Activated CD8-positive, alpha-beta T cell treated with anti-CD3 and anti-CD28 coated beads for 36 hours (primary cell): ENCODE measurements at places on chromosomes 1 and 21.
A peak's percentile ranks its signal among the peaks of the same experiment; 100 is the strongest.

- no peak for DNase-seq
These were observed 77.7 kb downstream of the SLC16A1 start for GRCh38 chr1:112878321-112878720.

DNA sequence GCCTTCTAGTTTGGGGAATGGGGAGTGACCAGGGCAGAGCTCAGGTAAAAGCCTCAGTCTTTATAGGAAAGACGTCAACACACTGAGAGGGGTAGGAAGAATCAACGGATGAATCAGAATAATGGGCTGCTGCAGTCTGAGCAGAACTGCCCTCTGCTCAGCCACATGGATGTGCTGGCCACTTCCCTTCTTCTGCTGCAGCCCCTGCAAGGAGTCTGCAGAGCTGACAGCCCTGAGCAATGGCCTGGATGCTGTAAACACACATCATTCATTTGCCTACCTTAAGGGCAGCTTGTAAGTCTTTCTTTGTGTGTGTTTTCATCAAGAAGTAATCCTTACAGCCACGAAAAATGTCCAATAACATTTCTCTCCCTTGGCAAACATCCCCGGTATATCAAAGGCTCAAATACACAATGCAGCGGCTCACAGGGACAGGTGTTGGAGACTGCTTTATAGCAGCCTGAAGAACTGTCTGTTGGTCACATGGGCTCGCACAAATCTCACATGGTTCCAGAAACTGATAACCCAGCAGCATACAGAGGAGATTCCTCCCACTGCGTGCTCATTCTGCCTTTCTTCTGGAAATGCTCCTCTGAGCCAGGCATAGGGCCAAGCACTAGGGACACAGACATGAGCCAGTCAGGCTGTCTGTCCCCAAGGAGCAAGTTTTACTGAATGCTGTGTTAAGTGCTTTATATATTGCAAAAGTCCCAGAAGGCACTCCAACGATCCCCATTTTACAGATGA is 110.1 kb downstream of the HMGB4 start:
- DNase-seq = no peak

DNA sequence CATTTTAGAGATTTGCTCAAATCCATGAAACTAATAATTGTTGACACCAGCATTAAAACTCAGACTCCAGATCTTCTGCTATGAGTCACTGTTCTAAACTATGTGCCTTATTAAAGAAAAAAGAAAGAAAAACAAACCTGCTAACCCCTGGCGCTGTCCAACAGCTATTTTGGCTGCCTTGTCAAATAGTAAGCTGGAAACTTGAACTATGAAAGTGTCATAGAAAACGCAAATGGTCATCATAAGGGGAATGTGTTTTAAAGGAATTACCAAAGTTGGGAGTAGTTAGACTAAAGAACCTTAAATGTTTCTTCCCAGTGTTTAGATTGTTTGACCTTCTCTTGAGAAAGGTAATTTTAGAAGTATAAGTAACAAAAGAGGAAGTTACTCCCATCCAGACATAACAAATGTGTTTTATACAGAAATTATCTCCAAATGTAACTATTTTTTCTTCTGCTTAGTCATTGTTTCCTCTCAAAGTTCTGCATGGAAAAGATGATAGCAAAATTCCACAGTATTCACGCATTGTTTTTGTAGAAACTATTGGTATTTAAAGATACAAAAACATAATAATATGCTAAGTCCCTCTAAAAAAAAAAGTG is 272.4 kb downstream of the TPR start:
- no peak for DNase-seq

DNA sequence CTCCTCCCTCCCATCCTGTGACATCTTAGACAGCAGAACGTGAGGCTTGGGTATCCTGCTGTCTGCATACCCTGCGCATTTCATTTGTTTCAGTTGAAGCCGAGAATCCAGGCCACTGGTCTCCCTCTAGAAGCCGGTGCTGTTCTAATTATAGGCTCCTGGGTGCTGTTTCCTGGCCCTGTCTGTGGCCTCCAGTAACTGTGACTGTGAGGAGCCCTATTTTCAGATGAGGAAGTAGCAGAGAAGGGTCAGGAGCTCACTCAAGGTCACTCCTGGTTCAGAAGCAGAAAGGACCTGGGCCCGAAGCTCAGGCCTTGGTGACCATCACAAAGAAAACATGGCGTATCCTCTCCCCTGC is 24.0 kb downstream of the COQ8A start:
- no peak for DNase-seq

- DNase-seq = no peak
These were observed 12.1 kb downstream of the PGBD2 start for GRCh38 chr1:248918131-248918530.

DNA sequence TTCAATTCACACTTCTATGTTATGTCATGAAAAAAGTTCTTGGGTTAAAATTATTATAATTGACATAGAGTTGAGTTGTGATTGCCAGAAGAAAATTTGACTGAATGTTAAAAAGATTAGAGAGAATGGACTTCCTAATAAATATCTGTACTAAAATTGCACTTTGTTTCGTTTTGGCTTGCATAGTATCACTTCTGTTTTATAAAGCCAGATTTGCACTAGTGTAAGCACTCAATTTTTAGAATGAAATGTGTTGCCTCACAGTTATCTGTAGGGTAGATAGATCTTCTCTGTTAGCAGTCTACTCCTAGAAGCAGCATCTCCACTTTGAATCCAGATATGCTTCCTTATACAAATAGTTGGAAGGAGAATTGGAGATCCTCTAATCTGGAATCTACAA is 95.2 kb upstream of the MPC2 start:
- DNase-seq = no peak

GRCh38 chr1:235625340-235625739 is 24.2 kb downstream of the GNG4 start:
- DNase-seq = no peak

GRCh38 chr1:9833632-9834031 is 9.9 kb upstream of the CLSTN1 start:
- no peak for DNase-seq

GRCh38 chr1:170001266-170001665 is 73.2 kb downstream of the KIFAP3 start:
- no peak for DNase-seq

DNA sequence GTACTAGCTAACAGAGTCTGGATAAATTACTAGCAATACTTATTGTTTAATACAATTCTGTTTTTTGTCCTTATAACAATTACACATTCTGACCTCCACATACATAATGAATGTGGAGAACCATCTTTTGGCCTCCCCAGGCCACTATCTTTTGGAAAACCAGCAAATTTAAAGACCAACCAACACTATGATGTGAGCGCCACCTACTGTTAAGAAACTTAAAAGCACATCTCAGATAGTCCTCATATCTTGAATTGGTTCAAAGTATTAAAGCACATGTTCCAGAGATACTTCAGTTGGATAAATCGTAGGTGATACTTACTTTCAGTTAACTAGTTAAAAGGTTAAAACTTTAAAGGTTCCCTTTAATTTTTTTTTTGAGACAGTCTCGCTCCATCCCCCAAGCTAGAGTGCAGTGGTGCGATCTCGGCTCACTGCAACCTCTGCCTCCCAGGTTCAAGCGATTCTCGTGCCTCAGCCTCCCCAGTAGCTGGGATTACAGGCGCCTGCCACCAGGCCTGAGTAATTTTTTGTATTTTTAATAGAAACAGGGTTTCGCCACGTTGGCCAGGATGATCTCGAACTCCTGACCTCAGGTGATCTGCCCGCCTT is 29.3 kb upstream of the USP1 start:
- DNase-seq = peak; percentile 12

DNA sequence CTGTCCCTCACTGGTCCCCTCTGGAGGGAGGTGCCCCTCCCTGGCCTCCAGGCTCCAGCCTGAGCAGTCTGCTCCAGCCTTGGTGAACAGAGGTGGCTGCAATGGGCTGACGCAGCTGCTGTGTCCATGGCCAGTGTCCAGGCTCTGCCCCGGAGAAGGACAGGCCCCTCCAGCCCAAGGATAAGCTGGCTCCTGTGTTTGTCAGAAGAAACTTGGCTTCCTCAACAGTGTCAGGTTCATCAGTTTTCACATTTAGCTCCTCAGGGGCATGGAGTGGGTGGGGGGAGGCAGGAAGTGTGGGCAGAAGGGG is 402.8 kb downstream of the MATN1 start:
- DNase-seq = no peak

DNA sequence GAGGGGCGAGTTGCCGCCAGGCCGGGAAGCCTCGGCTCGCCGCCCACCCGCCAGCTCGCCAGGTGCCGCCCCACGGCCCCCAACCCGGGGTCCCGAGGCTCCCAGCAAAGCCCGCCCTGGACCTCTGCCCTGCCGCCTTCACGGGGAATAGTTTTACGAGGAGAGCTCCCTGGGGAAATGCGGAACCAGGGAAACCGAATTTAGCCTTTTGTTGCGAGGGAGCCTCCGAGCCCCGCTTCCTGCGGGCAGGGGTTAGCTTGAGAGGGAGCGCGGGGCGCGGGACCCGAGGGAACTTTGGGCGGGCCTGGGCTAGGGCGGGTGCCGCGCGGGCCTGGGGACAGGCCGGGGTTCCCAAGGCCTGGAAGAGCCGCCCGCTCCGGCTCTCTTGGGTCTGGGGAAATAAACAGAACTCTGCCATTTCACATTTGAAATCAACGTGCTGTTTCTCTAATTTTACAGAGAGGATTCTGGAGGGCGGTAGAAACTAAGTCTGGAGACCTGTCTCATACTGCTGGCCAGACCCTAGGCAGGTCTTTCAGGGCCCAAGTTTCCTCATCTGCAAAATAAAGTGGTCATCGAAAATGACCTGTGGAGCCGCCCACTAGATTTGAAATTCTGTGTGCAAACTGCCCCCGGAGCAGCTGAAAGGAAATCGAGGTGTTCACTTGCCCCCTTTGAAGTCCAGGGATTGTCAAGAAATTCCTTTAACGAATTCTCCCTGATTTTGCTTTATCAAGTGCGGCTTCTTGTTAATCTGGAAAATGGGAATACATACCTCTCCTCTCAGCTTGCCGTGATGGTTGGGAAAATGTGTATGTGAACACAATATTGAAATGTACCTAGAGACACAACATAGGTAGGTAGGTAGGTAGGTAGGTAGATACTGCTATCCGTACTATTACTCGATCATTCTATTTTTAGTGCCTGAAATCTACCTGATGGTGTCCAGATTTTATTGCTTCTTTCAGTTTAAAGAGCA is 749 bp upstream of the GLUL start:
- peak; percentile 21 for DNase-seq

DNA sequence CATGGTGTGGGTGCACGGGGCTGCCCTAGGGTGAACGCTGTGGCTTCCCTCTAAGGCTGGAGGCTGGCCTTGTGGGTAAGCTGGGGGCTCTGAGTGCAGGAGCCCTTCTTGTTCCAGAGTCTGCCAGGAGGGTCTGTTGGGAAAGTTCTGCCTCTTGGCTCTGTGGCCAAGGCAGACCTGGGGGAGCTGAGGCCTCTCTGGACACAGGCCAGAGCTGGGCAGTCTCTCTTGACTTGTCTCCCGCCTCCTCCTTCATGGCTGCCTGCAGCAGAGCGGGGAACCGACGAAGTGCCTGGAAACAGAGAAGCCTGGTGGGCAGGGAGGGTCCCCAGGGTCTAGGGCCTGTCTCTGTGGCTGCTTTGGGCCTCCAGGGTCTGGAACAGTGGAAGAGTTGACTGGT is 30.3 kb upstream of the PEX10 start:
- DNase-seq = no peak

GRCh38 chr1:180947901-180948640 is 35.4 kb downstream of the KIAA1614 start:
- no peak for DNase-seq

- DNase-seq = no peak
These were observed 116.5 kb downstream of the RNF220 start for GRCh38 chr1:44521378-44522080.

- DNase-seq = no peak
These were observed 7.4 kb downstream of the GPR137B start for GRCh38 chr1:236149696-236150228.

- no peak for DNase-seq
These were observed 60.1 kb upstream of the KAZN start for GRCh38 chr1:14538335-14538734.

DNA sequence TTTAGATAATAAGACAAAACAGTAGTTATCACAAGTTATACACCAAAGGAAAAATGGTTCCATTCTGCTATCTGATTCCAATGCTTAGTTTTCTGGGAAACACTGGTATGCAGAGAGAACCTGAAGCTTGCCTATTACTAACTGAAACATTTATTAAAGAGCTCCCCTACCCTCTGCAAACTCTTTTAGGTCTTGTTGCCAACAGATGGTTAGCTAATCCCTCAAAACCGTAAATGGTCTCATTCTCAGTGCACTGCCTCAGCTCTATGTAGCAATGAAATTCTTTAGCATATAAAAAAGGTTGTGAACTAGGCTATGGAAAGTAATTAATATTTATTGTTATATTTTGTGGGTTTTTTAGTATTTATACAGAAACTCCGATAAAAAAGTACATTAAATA is 20.4 kb downstream of the C21orf91 start:
- DNase-seq = no peak

GRCh38 chr1:150530491-150531159 is 15.1 kb downstream of the FALEC start:
- no peak for DNase-seq

DNA sequence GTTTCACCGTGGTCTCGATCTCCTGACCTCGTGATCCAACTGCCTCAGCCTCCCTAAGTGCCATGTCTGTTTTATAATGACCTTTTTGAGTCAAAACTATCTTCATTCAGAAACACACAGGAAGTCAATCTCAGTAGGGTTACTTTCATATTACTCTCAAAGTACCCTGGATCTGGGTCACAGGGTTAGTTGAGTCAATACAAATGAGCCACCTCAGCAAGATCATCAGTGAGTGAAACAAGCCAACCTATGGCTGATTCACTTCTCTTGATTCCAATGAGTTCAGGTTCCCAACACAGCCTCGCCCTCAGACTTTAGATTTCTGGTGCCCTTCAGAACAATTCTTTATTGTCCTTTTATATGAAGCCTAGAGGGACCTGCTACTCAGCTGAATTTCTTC is 76.9 kb downstream of the ZC3H11B start:
- DNase-seq = no peak

DNA sequence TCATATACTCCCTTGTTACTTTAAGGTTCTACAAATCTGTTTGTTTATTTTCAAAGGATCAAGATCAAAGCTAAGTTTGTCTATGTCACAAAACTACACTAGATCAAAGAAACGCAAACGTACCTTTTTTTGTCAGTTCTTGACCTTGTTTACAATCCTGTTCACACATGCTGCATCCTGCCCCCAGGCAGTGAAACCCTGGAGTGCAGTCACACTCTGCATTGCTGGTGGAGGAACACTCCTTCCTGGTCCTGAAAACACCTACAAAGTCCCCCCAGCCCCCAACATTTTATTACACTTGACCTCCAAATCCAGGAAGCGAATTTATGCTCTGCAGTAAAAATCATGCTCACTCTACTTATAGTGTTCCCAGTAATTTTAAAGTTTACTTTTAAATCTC is 2.6 kb downstream of the TNFRSF9 start:
- no peak for DNase-seq
